Stimulated activated CD8-positive, alpha-beta memory T cell treated with anti-CD3 and anti-CD28 coated beads, Interleukin-2, amount 100 ng/mL, for 48 hours (primary cell): ENCODE measurements at places on chromosomes 2 and 18.

DNA sequence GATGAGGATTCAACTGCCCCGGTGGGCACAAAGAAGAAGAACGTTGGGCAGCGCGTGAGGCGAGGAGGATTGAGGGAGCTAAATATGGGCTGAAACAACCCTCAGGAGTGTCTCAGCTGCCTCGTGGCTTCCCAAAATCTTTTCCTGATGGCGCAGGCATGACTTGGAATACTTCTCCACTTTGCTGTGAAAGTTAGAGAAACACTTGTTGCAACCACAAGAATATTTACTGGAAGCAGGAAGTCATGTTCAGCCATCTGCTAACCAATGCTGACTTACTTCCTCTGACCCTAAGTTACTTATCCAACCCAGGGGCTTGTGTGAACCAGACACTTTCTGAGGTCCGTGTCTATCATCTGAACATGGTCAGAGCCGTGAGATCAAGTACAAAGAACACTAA lies 148.8 kb downstream of the ARL4C start:
- no peak for DNase-seq

GRCh38 chr2:69251943-69252342 lies 135.1 kb downstream of the GFPT1 start:
- DNase-seq = no peak

- no peak for DNase-seq
Observed at GRCh38 chr2:81894451-81894990, 1590.0 kb upstream of the LRRTM1 start.

DNA sequence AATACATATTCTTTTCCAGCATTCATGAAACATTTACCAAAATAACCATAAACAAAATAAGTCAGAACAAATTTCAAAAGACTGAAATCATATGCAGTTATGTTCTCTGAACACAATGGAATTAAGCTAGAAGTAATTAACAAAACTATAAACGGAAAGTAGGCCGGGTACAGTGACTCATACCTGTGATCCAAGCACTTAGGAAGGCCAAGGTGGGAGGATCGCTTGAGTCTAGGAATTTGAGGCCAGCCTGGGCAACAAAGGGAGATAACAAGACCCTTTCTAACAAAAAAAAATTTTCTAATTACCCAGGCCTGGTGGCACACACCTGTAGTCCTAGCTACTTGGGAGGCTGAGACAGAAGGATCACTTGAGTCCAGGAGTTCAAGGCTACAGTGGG lies 14.9 kb downstream of the ATAD2B start:
- no peak for DNase-seq

GRCh38 chr18:53790786-53791185 lies 433.7 kb downstream of the MBD2 start:
- no peak for DNase-seq

GRCh38 chr2:182565911-182566567 lies 139.2 kb upstream of the PDE1A start:
- DNase-seq = no peak
